ENCODE measurements at places on chromosomes 6 and 20. TPM values are rescaled to one million over a fixed set of nuclear protein-coding genes. Genes with fewer than 3 reads are reported as not detected.

The GTSF1L gene
- total RNA-seq: not detected

The MOG gene
- total RNA-seq: not detected

The TENT5A gene
- total RNA-seq: 42.2 TPM

The TGM3 gene
- not detected for total RNA-seq

The ULBP2 gene
- 1.9 TPM for total RNA-seq

The TP53TG5 gene
- total RNA-seq: 0.12 TPM

Data from smooth muscle cell of the coronary artery (primary cell).